CD8-positive, alpha-beta memory T cell (primary cell): ENCODE measurements at places on chromosomes 4 and X.
A peak's percentile ranks its signal among the peaks of the same experiment; 100 is the strongest.

- no peaks in the 10 kb centered on the region for H3K4me1 ChIP-seq
- H3K36me3 ChIP-seq = no peaks in the 10 kb centered on the region
- H3K27me3 ChIP-seq = no peaks in the 10 kb centered on the region
- H3K27ac ChIP-seq = no peak overlapping the region
- no peak for DNase-seq
- H3K4me3 ChIP-seq = no peak overlapping the region
These were observed 106.3 kb downstream of the RPA4 start for GRCh38 chrX:96989830-96990571.

GRCh38 chr4:94076498-94076897 lies 131.2 kb upstream of the SMARCAD1 start:
- DNase-seq = no peak
- H3K27me3 ChIP-seq = no peaks in the 10 kb centered on the region
- H3K27ac ChIP-seq = no peak overlapping the region
- no peaks in the 10 kb centered on the region for H3K4me1 ChIP-seq
- H3K4me3 ChIP-seq = no peak overlapping the region

DNA sequence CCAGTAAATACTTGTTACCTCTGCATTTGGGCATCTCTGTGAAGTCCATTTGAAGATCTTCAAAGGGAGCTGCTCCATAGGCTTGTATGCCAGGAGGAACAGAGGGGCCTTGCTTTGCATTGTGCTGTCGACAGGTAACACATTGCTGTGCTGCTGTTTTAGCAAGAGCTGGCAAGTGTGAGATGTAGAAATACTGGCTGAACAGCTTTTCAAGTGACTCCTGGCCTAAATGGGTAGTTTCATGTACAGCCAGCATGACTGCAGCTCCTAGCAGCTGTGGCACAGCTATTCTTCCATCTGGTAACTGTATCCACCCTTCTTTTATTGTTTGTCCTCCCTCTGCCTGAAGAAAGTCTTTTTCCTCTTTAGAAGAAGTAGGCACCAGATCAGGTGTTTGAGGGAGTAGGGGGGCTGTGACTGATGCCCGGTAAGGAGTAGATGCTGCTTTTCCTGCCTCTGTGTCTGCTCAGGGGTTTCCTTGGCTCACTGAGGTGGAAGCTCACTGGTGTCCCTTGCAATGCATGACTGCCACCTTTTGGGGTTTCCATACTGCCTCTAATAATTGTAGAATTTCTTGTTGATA lies 965.3 kb downstream of the CCSER1 start:
- no peaks in the 10 kb centered on the region for H3K4me1 ChIP-seq
- H3K27ac ChIP-seq = no peak overlapping the region
- DNase-seq = no peak

DNA sequence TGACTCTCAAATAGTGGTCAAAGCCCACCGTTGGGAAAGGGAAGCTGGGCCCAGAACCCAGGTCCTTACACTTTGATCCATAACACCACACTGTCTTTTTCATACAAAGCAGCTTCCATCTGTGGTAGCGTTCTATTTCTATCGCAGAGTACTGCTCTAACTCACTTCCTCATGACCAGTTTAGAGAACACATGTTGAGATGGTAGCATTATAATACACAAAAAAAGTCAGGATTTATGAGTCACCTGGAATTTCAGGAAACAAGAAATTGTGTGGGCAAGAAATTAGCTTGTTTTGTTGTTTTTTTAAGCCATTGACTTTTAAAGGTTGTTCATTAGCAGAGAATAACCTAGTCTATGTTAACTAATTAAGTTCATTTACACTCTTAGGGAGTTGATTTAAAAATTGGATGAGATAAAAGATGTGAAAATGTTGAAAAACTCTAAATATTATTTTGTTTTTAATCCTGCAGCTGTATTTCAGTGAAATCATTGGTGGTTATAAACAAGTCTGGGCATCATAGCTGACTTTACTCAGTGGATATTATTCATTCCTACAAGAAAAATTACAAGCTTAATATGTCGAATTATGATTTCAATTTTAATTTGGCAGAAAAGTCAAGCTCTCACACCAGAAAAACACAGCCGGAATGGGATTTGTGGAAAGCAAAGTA lies 1011.1 kb upstream of the HS3ST1 start:
- H3K27me3 ChIP-seq = no peaks in the 10 kb centered on the region
- no peak overlapping the region for H3K27ac ChIP-seq
- H3K36me3 ChIP-seq = no peaks in the 10 kb centered on the region
- H3K4me3 ChIP-seq = no peak overlapping the region

DNA sequence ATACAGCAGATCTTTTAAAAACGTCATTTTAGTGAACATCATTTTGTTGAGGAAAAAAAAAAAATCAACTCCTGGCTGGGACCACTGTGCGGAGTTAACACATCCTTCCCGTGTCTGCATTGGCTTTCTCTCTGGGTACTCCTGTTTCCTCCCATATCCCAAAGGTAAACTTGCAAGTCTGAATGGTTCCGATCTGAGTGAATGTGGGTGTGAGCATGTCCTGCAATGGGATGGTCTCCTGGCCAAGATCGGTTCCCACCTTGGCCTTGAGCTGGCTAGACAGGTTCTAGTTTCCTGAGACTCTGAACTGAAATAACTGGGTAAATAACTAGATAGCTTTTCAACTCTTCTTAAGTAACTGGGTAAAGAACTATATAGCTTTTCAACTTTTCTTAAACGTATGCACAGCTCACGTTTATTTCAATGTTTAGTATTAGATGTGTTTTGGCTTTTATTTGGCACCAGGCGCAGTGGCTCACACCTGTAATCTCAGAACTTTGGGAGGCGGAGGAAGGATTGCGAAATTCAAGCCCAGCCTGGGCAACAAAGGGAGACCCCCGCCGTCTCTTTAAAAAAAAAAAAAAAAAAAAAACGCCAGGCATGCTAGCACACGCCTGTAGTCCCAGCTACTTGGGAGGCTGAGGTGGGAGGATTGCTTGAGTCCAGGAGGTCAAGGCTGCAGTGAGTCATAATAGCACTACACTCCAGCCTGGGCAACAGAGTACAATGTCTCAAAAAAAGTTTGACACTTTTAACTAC lies 14.0 kb downstream of the RBMX start:
- no peak overlapping the region for H3K27ac ChIP-seq
- peaks cover 13% of the 10 kb centered on the region for H3K36me3 ChIP-seq
- no peaks in the 10 kb centered on the region for H3K4me1 ChIP-seq

GRCh38 chrX:68570598-68570997 lies 71.7 kb downstream of the YIPF6 start:
- H3K36me3 ChIP-seq = no peaks in the 10 kb centered on the region
- no peaks in the 10 kb centered on the region for H3K4me1 ChIP-seq
- no peak overlapping the region for H3K4me3 ChIP-seq
- DNase-seq = no peak

DNA sequence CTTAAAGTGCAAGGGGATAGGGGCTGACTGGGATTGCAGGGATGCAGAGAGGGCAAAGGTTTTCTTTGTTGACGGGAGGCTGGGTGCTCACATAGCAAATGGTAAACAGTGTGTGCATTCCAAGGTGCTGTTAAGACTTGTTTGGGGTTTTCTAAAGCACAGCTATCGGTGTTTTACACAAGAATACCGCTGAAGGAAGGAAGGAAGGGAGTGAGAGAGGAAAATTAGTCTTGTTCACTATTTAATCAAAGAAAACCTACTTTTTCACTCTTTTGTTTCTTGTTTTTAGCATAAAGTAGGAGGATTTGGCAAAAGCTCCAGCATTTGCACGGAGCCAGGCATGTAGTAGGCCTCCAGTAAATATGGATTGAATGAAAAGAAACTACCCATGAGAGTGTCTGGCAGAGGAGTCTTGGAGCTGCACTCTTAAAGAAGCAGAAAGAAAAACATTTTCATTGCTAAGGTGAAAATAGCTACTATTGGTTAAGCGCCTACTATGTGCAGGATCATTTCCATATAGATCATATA lies 99.7 kb downstream of the FIP1L1 start:
- no peak overlapping the region for H3K4me3 ChIP-seq
- no peaks in the 10 kb centered on the region for H3K4me1 ChIP-seq
- no peak for DNase-seq
- H3K27ac ChIP-seq = no peak overlapping the region
- no peaks in the 10 kb centered on the region for H3K27me3 ChIP-seq

GRCh38 chr4:112516471-112517066 lies 589 bp upstream of the NEUROG2 start:
- H3K36me3 ChIP-seq = no peaks in the 10 kb centered on the region
- H3K27me3 ChIP-seq = peaks cover 89% of the 10 kb centered on the region
- H3K4me1 ChIP-seq = peaks cover 31% of the 10 kb centered on the region
- H3K27ac ChIP-seq = no peak overlapping the region
- H3K4me3 ChIP-seq = peak overlapping the region; percentile 23

GRCh38 chr4:42411803-42412202 lies 14.5 kb downstream of the SHISA3 start:
- H3K4me1 ChIP-seq = no peaks in the 10 kb centered on the region
- H3K4me3 ChIP-seq = no peak overlapping the region
- peaks cover 8% of the 10 kb centered on the region for H3K36me3 ChIP-seq

DNA sequence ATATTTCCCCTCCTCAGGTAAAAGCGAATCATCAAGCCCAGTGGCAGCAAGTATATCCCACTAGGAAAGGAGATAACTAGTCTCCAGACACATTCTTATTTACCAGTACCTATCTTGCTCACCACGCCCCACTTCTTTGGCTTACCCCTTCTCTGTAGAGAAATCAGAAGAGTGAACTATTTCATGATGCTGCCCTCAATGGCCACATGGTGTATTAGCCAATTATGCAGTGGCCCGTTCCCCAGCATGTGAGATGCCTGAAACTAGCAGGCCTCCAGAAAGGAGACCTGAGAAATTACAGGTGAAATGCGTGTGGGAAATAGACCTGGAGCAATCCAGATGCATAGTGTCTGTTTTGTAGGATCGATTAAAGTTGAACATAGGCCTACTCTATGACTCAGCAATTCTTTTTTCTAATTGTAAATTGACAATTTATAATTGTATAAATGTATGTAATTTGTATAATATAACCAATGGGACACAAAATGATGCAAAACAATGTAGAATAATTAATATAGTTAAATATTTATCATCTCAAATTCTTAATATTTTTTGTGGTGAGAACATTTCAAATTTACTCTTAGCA lies 87.3 kb downstream of the CXCL13 start:
- H3K36me3 ChIP-seq = no peaks in the 10 kb centered on the region
- H3K27me3 ChIP-seq = no peaks in the 10 kb centered on the region
- no peaks in the 10 kb centered on the region for H3K4me1 ChIP-seq
- no peak overlapping the region for H3K27ac ChIP-seq

DNA sequence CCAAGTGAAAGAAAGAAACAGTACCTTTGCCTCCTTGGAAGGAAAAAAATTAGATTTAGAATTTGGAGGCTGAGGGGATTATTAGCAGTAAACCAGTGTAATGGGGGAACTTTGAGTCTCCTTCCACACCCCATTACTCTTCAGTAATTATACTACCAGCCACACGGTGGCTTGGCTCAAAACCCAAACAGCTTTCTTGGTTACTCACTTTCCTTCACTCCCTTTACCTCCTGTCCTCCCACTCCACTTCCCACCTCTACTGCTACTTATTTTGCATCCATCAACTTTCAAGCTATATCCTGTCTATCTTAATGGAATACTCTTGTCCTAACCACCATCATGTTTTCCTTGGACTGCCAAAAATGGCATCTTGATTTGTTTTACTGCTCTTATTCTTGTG lies 310.6 kb upstream of the AADAT start:
- no peak overlapping the region for H3K4me3 ChIP-seq
- H3K27ac ChIP-seq = no peak overlapping the region
- no peak for DNase-seq
- no peaks in the 10 kb centered on the region for H3K4me1 ChIP-seq

- H3K4me1 ChIP-seq = peaks cover 8% of the 10 kb centered on the region
- peak overlapping the region; percentile 47 for H3K4me3 ChIP-seq
- peaks cover 10% of the 10 kb centered on the region for H3K27me3 ChIP-seq
- DNase-seq = peak; percentile 22
- no peaks in the 10 kb centered on the region for H3K36me3 ChIP-seq
These were observed 405 bp upstream of the HS3ST1 start for GRCh38 chr4:11428899-11429698.

- H3K27me3 ChIP-seq = peaks cover 53% of the 10 kb centered on the region
- no peak overlapping the region for H3K4me3 ChIP-seq
- no peaks in the 10 kb centered on the region for H3K4me1 ChIP-seq
- H3K36me3 ChIP-seq = no peaks in the 10 kb centered on the region
- H3K27ac ChIP-seq = no peak overlapping the region
These were observed 14.7 kb upstream of the PITX2 start for GRCh38 chr4:110637408-110638088.

GRCh38 chr4:113643505-113643904 lies 118.0 kb downstream of the CAMK2D start:
- no peak overlapping the region for H3K4me3 ChIP-seq
- no peaks in the 10 kb centered on the region for H3K36me3 ChIP-seq
- H3K4me1 ChIP-seq = peaks cover 25% of the 10 kb centered on the region
- no peak overlapping the region for H3K27ac ChIP-seq
- no peaks in the 10 kb centered on the region for H3K27me3 ChIP-seq
